ENCODE measurements at places on chromosomes 7 and 10.

DNA sequence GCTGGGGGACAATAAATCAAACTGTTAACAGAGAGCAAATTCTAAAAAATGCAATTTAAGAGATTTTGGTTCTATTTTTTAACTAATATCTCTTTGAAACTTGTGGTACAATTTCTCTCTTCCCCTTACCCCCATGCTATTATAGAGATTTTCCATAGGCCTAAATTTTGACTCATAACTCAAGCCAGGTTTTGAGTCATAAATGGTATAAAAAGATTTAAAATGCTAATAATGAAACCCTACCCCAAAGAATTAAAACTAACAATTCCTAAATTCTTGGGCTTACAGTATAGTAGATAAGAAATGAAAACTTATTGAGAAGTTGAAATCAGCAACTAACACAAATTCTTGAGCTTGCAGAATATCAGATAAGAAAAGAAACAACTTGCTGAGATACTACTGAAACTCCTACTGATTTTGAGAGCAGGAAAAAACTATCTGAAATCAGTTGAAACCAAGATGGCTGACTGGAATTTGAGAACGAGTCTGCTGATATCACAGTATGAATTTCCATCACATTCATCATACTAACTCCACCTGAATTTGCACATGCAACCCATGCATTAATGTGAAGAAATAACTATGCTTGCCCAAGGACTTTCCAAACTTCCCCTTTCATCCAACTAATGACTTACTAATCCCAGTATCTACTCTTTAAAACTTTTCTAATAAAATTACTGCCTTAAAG, 36.3 kb downstream of the POT1 start:
- DNase-seq, result no peak

- DNase-seq, result peak; percentile 63
These were observed 64.9 kb upstream of the NRBF2 start for GRCh38 chr10:63068246-63068645.

GRCh38 chr7:34240417-34240816, 335.1 kb downstream of the BMPER start:
- DNase-seq, result no peak

DNA sequence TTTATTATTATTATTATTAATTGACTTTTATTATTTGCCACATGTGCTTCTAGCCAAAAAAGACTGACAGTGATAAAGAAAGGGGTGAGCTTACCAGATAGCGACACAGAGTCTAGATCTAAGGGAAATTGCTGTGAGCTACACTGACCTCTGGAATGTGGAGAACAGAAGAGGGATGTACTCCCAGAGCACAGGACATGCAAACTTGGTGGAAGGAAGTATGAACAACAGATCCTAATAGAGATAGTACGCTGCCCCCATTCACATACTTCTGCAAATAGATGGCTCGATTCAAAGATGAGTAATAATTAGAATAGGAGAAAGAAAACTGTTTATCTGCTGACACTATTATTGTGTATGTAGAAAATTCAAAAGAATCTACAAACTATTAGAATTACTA, 109.3 kb upstream of the HPS1 start:
- DNase-seq, result no peak

DNA sequence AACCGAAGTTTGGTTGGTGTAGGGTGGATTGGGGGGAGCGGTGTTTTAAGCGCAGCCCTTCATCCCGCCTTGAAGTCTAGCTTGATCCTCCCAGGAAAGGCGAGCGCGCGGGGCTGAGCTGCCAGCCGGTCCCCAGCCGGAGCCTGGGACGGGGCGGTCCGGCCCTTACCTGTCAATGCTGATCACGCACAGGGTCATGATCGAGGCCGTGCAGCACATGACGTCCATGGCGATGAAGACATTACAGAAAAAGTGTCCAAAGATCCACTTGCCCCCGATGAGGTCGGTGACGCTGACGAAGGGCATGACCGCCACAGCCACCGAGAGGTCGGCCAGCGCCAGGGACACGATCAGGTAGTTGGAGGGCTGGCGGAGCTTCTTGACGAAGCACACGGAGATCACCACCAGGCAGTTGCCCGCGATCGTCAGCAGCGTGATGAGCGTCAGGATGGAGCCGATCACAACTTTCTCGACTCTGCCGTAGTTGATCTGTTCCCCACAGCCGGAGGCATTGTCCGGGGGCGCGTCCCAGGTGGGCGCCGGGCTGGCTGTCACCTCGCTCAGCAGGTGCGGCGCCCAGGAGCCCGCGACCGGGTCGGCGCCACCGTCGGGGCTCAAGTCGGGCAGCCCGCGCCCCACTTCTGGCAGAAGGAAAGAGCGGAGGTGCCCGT, 740 bp downstream of the HTR7 start:
- peak; percentile 6 for DNase-seq

DNA sequence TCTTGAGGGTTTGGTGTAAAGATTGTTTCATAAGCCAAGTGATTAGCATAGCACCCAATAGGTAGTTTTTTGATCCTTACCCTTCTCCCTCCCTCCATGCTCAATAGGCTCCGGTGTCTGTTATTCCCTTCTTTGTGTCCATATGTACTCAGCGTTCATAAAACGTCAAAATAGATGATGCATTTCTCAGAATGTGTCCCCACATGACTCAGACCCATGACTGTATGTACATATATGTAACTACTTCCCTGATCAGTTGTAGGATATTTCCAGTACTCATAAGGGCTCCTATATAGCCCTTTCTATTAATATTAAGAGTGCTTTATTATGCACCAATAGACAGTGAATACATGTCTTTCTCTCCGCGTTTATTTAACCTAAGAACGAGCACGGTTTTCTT, 466.9 kb downstream of the KIF20B start:
- no peak for DNase-seq

GRCh38 chr10:91564508-91564907, 68.4 kb downstream of the PPP1R3C start:
- DNase-seq, result no peak

- DNase-seq, result peak; percentile 0
These were observed 282.3 kb upstream of the CHRM2 start for GRCh38 chr7:136585954-136586670.

- peak; percentile 15 for DNase-seq
These were observed 102.6 kb upstream of the PFKP start for GRCh38 chr10:2964632-2965296.

DNA sequence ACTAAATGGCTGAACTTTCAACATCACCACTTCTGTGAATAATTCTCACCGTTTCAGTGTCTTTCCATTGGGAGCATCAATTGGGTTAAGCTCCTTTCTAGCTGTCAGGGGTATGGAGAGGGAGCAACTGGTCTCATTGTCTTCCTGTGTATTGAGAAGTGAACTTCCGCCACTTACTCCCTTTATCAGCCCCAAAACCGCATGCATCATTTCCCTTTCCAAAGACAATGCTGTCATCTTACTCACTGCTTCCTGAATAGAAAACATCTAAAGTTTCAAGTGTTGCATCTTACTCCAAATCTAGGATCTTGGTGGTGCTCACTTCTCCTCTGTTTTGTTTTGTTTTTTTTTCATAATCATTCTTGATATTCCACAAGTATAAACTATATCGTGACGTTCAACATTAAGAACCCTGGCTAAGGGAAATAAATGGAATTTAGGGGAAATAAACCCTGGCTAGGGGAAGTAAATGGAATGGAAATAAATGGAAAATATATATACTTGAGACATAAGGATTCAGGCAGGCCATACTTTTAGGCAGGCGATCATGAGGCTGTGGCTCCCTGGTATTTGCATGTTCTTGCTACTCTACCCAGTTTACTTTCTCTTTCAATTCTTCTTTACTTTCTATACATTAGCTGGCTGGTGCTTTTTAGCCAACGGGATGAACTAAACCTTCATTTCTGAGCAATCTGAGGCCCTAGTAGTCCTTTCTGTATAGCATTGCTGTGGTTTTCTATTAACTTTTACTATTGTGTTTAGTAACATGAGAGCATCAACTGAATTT, 371.9 kb downstream of the BMPER start:
- peak; percentile 62 for DNase-seq

- DNase-seq, result no peak
These were observed 59.5 kb downstream of the FAM204A start for GRCh38 chr10:118282670-118283069.

DNA sequence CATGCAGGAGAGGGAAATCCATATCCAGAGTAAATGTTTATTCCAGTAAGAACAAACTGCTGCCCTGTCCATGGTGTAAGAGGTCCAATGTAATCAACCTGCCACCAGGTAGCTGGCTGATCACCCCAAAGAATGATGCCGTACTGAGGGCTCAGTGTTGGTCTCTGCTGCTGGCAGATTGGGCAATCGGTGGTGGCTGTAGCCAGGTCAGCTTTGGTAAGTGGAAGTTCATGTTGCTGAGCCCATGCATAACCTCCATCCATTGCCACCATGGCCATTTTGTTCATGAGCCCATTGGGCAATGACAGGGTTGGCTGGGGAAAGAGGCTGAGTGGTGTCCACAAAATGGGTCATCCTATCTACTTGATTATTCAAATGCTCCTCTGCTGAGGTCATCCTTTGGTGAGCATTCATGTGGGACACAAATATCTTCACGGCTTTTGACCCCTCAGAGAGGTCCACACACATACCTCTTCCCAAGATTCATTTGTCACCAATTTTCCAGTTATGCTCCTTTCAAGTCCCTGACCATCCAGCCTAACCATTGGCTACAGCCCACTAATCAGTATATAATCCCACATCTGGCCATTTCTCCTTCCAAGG, 23.3 kb upstream of the PAPSS2 start:
- no peak for DNase-seq

- DNase-seq, result peak; percentile 48
These were observed 211.1 kb upstream of the TCF7L2 start for GRCh38 chr10:112738606-112739591.

GRCh38 chr7:138865843-138866242, 67.8 kb upstream of the ATP6V0A4 start:
- peak; percentile 46 for DNase-seq

GRCh38 chr7:15330943-15331342, 230.9 kb downstream of the AGMO start:
- DNase-seq, result no peak

All from choroid plexus epithelial cell (primary cell).